Astrocyte of the cerebellum (primary cell): ENCODE measurements at places on chromosomes 1 and 21.

DNA sequence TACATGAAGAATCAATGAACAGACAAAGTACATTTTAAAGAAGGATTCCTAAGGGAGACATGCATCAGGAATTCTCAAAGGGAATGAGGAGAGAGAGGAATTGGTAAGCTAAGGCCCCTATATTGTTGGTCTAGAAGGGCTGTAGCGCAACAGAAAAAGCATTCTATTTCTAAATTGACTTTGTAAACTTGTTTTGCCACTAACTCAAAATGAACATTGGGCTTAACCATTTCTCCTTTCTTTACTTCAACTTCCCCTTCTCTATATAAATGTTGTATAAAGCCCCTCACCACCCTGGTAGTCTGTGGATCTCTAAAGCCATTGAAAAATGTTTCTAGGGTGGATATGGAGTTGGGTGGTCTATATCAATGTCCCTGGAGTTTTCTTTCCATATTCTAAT lies 20.4 kb upstream of the OR6N2 start:
- DNase-seq = no peak

GRCh38 chr1:156625436-156626078 lies 6.3 kb downstream of the HAPLN2 start:
- DNase-seq = no peak

DNA sequence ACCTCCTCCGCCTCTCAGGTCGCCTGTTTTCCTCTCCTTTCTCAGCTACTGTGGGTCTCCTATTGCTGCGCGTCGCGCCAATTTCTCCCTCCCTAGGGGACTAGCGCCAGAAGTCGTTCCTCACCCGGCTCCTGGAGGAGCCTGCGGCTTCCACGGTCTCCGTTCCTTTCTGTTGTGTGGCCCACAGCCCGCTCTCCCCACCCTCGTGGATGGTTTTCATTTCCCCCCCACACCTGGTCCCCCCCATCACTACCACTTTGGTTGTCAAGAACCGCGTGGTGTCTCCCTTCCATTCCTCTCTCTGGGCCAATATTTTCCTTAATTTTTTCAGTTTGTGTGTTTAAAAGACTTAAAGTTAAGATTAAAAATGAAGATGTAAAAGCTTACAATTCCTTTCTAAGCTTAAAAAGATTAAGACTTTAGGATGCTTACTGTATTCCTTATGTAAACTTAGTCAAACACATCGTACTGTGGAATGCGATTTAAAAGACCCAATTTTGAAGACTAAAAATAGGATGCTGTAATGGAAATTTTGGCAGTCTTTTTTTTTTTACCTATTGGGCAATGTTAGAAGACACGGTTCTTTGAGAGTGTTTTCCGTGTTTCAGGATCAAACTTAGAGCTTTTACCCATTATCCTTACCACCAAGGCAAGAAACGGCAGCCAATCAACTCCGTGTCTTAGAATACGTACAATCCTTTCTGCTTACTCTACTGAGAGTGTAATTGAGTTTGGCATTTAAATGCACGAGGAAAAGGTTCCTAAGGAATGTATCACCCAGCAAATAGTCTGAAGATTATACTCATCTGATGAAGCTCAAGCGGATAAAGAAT lies 773 bp downstream of the CNST start:
- peak; percentile 51 for DNase-seq

GRCh38 chr1:227941509-227942020 lies 6.2 kb downstream of the WNT9A start:
- no peak for DNase-seq

- no peak for DNase-seq
Measured at GRCh38 chr1:89907727-89908212, 86.9 kb downstream of the LRRC8D start.

DNA sequence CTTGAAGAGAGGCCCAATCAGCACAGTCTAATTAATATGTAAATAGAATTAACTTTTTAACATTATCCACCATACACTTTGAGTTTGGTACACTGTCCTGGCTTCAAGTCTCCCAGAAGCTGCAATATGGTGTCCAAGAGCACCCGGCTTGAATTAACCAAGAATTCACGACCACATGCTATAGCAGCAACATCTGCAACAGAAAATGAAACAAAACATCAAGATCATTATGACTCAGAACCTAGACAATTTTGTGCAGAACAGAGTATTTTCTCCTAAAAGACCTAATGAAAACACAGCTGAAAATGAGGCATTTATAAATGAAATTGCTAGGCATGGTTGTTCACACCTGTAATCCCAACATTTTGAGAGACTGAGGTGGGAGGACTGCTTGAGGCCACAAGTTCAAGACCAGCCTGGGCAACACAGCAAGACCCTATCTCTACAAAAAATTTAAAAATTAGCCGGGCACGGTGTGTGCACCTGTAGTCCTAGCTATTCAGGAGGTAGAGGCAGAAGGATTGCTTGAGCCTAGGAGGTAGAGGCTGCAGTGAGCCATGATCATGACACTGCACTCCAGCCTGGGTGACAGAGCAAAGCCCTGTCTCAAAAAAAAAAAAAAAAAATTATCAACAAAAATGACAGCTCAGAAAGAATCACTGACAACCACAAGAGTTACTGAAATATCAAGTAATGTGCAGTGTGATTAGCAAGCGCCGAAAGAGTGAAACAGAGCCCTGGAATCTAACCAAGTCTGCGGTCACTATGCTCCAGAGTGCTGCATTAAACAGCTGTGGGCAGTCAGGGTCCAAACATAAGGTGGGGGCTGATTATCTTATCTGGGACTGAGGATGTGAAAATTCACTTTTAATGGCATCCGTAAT lies 45.3 kb downstream of the HSF2BP start:
- no peak for DNase-seq

GRCh38 chr1:217211486-217211885 lies 419.4 kb downstream of the GPATCH2 start:
- DNase-seq = no peak

DNA sequence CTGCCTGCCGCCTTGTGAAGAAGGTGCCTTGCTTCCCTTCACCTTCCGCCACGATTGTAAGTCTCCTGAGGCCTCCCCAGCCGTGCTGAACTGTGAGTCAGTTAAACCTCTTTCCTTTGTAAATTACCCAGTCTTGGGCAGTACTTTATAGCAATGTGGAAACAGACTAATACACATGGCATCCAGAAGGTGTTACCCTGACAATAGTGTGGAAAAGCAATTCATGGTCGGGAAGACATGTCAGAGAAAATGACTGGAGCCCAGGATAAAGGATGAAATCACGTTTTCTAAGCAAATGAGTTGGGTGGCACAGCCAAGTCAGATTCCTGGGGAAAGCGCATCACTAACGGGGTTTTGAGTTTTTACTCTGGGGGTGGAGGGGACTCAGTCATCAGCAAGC lies 76.4 kb downstream of the HLCS start:
- no peak for DNase-seq

DNA sequence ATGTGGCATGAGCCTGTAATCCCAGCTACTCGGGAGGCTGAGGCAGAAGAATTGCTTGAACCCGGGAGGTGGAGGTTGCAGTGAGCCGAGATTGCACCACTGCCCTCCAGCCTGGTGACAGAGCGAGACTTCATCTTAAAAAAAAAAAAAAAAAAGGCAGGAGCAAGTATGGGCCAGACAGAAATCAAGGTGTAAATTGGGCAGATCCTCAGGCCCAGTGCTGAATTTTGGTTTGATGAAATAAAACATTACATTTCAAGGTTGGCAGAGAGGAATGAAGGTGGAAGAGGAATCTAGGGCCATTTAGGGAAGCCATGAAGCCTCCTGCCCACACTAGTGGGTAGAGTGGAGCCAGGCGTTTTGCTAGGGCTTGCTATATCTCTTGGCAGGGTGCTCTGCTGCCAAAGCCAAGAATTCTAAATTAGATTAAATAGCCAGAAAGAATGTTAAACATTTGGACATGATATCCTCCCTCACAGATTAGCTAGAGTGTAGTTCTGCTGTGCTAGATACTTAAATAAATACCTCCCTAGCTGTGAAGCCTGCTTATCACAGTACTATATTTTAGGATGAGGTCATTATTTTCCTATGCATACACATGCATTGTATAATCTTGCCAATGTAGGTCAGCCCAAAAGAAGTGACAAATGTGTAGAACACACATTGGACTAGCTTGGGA lies 16.6 kb upstream of the LGALS8 start:
- DNase-seq = peak; percentile 9

DNA sequence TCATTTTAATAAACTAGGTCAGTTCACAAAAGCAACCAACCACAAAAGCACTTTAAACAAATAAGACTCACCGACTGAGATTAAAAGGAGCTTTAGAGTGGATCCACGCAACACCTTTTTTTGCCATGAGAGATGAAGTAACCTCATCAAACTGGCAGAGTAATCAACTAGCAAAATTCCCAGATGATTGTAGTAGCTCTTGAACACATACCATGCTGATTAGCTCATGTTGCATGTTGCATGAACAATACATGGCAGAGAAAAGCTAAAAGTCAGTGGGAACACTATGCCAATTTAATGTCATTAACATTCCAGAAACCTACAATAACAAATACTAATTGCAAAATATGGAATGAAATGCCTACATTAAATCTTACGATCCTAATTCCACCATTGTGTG lies 4.1 kb downstream of the WARS2 start:
- no peak for DNase-seq

DNA sequence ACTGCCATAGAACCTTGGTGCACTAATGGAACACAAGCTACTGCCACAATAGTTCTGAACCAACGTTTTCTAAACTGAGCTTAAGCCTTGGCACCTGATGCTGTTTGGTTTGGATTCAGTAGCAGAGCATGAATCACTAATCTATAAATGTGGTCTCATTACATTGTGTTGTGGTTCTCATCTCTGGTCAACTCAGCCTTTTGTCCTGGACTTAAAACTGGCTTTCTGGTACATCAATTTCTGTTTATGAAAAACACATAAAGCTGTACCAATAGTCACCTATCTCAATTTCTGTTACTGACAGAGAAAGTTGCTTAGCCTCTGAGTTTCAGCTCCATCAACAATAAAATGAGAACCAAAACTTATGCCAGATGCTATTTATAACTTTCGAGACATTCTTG lies 197.5 kb upstream of the KIAA0040 start:
- DNase-seq = no peak

GRCh38 chr21:15003463-15004135 lies 61.2 kb downstream of the NRIP1 start:
- DNase-seq = no peak

- DNase-seq = no peak
Measured at GRCh38 chr1:1349256-1350012, at the start of gene DVL1. Gene DVL1, minus strand, starts transcription at chr1:1349418. Its CDS starts 353 bp downstream, at chr1:1349065.

DNA sequence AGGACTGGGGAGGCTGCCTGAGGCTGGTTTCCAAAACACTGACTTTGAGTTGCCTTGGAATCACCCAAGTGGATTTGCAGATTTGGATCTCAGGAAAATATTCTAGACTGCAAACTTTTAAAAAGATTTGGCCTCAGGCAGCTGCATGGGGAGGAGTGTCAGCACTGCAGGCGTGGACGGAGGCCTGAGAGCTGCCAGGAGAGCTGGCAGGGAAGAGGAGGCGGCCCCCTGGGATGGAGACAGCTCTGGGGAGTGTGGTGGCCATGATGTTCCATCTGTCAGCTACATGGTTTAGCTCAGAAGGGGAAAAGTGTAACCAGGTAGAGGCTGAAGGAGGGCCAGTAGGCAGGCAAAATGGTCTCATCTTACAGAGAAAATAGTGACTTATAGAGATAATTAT lies 72.1 kb downstream of the VPS26C start:
- DNase-seq = no peak

GRCh38 chr21:42618707-42619102 lies 34.7 kb upstream of the PDE9A start:
- DNase-seq = no peak
